ENCODE measurements at places on chromosomes 16 and 17.

DNA sequence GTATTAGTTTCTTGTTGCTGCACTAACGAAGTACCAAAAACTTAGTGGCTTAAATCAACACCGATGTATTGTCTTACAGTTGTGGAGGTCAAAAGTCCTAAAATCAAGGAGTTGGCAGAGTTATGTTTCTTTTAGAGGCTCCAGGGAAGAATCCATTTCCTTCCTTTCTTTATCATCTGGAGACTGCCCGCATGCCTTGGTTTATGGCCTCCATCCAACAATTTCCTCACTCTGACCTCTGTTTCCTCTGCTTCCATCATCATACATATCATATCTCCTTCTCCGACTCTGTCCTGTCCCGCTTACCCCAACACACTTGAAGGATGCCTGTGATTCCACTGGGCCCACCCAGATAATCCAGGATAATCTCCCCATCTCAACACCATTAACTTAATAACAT is 627.8 kb downstream of the KCNJ2 start:
- no peak for DNase-seq

GRCh38 chr17:40218740-40219593 is at the start of gene WIPF2:
WIPF2 (plus strand) TSS chr17:40219304; CDS start chr17:40256460, 37,156 bp downstream.
- peak; percentile 93 for DNase-seq

DNA sequence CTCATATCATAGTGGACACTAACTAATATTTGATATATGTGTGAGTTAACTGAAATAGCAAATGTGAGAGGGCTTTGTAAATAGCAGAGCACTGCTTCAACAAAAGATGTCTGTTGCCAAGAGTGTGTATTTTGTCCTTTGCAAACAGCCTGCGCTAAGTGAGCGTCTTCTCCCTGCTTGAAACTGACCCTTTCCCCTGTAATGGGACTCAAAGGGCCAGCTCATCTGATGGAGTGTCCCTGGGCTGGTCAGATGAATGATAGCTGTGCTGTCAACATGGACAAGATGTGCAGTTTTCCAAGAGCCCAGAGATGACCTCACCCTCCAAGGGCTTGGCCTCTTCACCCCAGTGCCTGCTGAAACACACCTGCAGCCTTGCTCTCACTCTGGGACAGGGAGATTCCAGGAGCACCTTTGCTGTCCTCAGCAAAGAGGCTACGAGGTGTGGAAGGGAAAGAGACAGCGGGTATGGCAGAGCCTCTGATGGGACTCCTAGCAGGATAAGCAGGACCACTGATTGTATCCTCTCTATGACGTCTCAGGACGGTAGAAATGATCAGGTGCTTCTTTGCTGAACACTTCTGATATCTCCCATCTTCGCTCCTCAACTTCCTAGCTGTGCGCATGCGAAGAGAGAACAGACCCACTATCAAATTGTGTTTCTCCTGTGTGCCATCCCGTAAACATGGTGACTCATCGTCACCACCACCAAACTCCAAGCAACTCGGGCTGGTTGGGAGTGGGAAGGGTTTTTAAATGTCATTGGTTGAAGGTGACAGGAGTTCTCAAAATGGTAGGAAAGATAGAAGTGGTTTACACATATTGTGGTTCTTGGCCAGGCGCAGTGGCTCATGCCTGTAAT is 35.8 kb upstream of the TBX2 start:
- DNase-seq, result no peak

DNA sequence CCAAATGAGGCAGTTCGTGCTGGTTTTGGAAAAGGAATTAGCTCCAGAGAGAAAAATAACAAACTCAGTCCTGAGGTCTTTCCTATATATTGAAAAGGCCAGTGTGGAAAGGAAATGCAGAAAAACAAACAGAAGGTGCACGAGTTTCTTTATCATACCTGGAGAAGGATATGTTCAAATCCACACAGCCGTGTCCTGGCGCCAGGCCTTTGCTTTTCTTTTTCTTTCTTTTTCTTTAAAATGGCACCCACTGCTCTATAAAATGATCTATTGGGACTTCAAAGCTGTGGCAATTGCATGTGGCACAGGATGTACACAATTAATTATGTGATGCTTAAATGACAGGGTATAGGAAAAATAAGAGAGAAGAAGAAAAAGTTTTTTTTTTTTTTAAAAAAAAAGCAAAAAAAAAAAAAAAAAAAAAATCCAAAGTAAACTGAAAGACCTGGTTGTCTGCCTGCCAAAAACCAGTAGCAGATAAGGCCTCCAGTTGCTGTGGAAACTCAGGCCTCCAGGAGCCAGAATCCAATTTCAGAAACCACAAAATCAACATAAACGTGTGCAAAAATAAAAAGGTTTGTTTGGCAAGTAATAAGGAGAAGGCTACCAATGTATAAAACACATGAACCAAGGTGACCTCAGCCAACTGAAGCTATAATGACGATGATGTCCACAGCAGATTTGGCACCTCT is 957.6 kb upstream of the SOX9 start:
- no peak for DNase-seq

GRCh38 chr17:57401556-57402488 is 145.5 kb downstream of the MSI2 start:
- DNase-seq, result no peak

- DNase-seq, result no peak
Observed at GRCh38 chr17:48510761-48511604, 19.8 kb downstream of the HOXB1 start.

- DNase-seq, result no peak
Observed at GRCh38 chr16:75152635-75153034, 4.3 kb downstream of the ZFP1 start.

DNA sequence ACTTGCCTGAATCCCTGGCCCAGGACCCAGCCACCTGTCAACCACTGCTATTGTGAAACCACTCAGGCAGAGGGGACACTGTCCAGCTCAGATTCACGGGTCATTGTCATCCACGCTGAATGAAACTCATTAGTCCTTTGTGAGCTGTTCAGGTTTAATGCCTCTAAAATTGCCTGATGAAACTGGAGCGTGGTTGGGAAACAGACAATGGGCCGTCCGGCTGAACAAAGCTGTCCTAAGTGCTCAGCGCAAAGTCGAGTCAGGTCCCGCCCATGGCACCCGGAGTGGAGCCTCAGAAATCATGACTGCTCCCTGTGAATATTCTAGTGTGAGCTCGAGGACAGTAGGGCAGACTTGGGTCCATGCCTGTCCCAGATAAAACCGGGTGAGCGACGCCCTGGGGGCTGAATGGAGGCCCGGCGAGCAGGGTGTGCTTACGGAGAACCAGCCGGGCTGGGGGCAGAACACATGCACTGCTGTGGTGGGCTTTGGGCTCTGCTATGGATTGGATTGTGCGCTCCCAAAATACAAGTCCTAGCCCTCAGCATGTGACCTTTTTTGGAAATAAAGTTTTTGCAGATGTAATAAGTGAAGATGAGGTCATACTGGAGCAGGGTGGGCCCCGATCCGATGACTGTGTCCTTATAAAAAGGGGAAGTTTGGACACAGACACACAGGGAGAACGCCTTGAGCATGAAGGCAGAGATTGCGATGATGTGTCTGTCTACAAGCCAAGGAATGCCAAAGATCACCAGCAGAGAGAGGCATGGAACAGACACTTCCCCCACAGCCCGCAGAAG is 12.9 kb upstream of the CMIP start:
- no peak for DNase-seq

GRCh38 chr17:57097832-57098421 is 12.9 kb downstream of the AKAP1 start:
- DNase-seq, result no peak

DNA sequence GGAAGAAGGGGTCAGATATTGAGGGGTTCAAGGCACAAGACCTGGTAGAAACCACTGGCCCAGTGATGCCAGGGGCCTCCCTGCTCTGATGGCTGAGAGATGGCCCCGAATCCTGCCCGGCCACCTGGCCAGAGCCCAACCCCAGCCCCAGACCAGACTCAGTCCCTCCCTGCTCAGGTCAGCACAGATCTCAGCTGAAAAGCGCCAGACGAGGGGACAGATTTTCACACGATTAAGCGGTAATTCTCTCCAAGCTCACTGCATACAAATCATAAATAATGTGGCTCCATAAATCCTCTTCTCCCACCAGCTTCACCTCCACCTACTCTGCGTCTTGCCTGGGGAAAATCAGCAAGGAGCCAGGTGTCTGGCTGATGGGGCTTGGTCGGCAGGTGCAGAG is 57.1 kb downstream of the ENGASE start:
- DNase-seq, result no peak

- DNase-seq, result no peak
Observed at GRCh38 chr17:81666092-81666341, 388 bp downstream of the OXLD1 start.

DNA sequence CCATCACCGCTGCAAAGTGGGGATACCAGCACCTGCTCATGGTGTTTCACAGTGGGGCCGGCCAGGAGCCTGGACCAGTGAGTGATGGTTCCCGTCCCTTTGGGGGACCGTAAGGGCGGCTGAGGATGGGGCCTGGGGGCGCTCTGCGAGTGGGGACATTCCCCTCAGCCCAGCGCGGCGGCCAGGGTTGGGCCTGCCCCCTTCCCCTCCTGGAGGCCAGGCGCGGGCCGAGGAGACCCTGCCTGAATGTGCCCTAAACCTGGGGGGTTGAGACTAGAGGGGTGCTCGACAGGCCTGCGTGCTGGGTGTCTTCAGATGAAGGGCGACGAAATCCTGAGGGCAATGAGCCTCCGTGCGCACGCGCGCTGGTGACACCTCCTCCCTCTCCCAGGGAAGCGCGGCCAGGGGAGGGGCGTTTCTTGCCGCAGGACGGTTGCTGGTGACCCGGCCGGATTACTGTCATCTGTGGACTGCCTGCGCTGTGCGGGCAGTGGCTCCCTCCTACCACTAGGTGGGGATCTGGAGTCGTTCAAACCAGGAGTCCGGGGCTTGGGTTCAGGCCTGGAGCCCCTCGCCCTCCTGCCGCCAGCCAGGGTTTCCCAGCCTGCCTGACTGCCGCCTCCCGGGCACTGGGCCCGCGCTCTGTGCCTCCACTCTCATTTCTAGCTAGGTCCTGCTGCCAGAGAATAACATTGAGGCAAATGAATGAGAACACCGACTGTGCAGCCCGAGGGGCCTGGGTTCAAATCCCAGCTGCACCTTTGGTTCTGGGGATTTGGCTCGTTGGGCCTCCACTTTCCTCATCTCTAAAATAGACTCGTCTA is 17.1 kb downstream of the TBX2 start:
- no peak for DNase-seq

- no peak for DNase-seq
Observed at GRCh38 chr16:67383284-67383683, 10.0 kb downstream of the TPPP3 start.

- DNase-seq, result no peak
Observed at GRCh38 chr16:65684230-65684629, 562.4 kb upstream of the CDH11 start.

GRCh38 chr17:57732062-57732461 is 13.0 kb downstream of the CCDC182 start:
- no peak for DNase-seq

DNA sequence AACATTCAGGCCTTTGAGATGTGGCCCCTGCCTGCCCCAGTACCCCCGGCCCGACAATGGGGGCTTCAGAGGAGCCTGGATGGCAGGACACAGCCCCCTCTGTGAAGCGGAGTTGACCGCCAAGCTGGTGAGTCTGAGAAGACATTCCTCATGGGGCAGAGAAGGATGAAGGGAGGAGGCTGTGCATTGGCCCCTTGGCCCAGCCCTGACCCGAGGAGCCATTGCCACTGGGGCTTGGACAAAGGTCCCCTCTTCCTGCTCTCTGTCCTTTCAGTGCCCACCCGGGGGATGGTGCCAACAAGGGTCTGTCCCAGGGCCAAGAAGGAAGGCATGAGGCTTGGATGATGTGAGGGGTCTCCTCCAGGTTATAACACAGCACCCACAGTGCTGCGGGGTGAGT is 30.9 kb upstream of the PHB1 start:
- DNase-seq, result no peak

GRCh38 chr17:30380643-30381339 is 2.1 kb downstream of the CPD start:
- DNase-seq, result no peak

DNA sequence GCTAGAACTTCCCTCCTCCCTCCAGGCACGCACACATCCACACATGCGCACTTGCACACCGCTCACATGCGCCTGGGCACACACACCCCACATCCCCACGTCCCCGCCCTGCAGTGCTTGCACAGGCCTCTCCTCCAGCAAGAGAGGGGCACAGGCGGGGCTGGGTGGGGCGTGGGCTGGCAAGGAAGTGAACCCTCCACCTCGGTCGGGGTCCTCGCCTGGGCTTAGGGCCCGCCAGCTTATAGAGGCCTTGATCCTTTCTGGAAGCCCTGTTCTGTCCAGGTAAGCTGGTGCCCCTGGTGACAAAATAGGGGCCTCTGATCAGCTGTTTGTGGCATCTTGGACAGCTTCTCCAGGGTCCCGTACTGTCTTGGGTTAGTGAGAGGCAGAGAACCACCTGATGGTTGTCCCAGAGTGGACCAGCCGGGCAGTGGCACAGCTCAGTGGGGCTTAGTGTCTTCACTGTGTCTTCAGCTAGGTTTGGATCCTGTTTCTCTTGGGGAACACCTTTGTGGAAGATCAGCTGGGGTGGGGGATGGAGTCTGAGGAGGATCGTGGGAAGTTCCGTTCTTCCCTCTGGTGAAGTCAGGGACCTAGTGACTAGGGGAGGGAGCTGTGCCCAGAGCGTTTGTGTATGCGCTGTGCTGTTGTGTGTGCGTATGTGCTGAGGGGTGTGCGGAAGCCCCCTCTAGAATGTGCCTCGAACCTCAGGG is 12.1 kb downstream of the TBX4 start:
- no peak for DNase-seq

GRCh38 chr17:65559461-65559803 is 2.0 kb downstream of the AXIN2 start:
- no peak for DNase-seq

- DNase-seq, result no peak
Observed at GRCh38 chr17:50564916-50565315, 4.4 kb downstream of the CACNA1G start.

DNA sequence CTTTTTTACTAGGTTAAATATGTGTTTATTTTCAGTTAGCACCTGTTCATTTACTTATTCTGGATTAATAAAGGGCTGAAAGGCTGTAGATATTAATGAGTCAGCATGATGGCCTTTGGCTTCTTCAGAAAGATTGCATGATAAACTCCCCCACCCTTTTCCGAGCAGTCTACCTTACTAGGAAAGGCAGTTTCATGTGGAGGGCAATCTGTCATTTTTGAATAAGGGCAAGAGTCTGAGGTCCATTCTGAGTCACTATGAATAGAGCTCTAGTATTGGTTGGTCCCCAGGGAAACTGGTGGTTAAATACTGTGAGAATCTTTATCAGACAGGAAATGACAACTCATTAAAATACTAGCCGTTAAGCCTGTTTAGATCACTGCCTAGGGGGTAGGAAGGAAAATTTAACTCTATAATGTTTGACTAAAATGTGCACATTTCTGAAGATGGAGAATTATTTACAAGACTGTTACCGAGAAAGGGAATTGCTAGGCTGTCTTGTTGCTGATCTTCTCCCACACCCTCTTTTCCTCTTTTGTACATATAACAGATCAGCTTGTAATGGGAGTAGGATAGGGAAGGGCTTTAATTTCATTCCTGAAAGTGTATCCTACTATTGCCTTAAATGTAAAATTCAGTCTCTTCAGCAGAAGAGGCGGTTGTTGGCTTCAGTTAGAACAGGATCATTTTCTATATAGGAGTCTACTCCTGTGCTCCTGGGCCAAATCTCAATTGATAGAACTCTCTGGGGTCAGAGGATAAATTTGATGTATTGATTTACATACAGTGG is 63.3 kb downstream of the TUBD1 start:
- no peak for DNase-seq

GRCh38 chr17:78805301-78805700 is 23.2 kb upstream of the CYTH1 start:
- DNase-seq, result peak; percentile 29

- no peak for DNase-seq
Observed at GRCh38 chr16:68235108-68235886, 630 bp downstream of the ESRP2 start.

- no peak for DNase-seq
Observed at GRCh38 chr17:80119271-80119791, 17.9 kb downstream of the GAA start.

- no peak for DNase-seq
Observed at GRCh38 chr17:81473019-81473418, 39.6 kb downstream of the ACTG1 start.
